ENCODE measurements at places on chromosomes 5 and 9. TPM values are rescaled to one million over a fixed set of nuclear protein-coding genes. Genes with fewer than 3 reads are reported as not detected.

Gene PCAT7
- total RNA-seq: not detected

Gene MEF2C
- 0.26 TPM for total RNA-seq

Gene LMX1B
- not detected for total RNA-seq

Gene OR2Y1
- total RNA-seq: not detected

Gene PKN3
- total RNA-seq: 2.1 TPM

Gene PDE6A
- not detected for total RNA-seq

Gene ZNF879
- 3.4 TPM for total RNA-seq

Gene SMIM32
- not detected for total RNA-seq

Gene OR1J4
- total RNA-seq: not detected

Gene POLE3
- 41.0 TPM for total RNA-seq

Gene DNAH5
- 0.13 TPM for total RNA-seq

Gene CARTPT
- total RNA-seq: not detected

Gene OR13C4
- total RNA-seq: not detected

Gene PTGES
- total RNA-seq: 0.90 TPM

Gene ATP10B
- total RNA-seq: 12.4 TPM

Gene SLC28A3
- total RNA-seq: 15.0 TPM

Gene RAI14
- total RNA-seq: 28.8 TPM

Gene GCNT1
- total RNA-seq: 3.7 TPM

Gene MOCS2
- total RNA-seq: 15.8 TPM

Gene RNF130
- total RNA-seq: 16.8 TPM

Gene BSPRY
- total RNA-seq: 20.4 TPM

Gene NDFIP1
- total RNA-seq: 16.8 TPM

Gene PCDHB2
- total RNA-seq: 1.1 TPM

Gene ZNF454
- 0.26 TPM for total RNA-seq

Gene TAF1L
- total RNA-seq: under 0.01 TPM

Gene TRIM52
- 1.3 TPM for total RNA-seq

Gene SAXO1
- total RNA-seq: not detected

Gene SLC36A3
- total RNA-seq: not detected

Gene MTREX
- total RNA-seq: 94.5 TPM

Gene IL3
- not detected for total RNA-seq

Gene LCN9
- not detected for total RNA-seq
